ENCODE measurements at places on chromosomes 16 and 17.

- no peak for DNase-seq
These were observed 131.3 kb downstream of the AIPL1 start for GRCh38 chr17:6303664-6304063.

GRCh38 chr17:75645501-75645888, 12.3 kb downstream of the SMIM5 start:
- DNase-seq: no peak

GRCh38 chr16:67311607-67312488, 14.7 kb downstream of the KCTD19 start:
- DNase-seq: peak; percentile 98

DNA sequence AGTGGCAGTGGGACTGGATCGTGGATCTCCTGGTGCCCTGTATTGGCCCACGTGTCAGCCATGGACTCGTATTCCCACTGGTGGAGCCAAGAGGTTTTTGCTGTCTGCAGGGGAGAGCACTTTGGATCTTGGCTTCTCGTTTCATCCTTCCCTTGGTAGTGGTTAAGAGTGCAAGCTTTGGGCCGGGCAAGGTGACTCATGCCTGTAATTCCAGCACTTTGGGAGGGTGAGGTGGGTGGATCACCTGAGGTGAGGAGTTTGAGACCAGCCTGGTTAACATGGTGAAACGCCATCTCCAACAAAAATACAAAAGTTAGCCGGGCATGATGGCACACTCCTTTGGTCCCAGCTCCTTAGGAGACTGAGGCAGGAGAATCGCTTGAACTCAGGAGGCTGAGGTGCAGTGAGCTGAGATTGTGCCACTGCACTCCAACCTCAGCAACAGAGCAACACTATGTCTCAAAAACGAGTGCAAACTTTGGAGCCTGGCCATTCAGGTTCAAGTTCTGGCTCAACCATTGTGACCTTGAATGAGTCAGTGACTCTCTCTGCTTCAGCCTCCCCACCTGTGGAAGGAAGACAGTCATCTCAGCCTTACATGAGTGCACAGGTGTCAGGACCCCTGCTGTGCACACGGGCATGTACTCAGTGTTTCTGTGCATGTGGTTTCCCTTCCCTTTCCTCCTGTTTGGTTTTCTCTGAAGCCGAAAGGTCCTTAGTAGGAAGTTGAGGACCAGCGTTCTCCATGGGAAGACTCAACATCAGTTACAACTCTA, 57.4 kb downstream of the PLCG2 start:
- DNase-seq: no peak

GRCh38 chr17:28972437-28972836, 21.1 kb upstream of the PHF12 start:
- DNase-seq: no peak

Data from amniotic stem cell (primary cell).